ENCODE measurements at places on chromosomes 11 and 22.

DNA sequence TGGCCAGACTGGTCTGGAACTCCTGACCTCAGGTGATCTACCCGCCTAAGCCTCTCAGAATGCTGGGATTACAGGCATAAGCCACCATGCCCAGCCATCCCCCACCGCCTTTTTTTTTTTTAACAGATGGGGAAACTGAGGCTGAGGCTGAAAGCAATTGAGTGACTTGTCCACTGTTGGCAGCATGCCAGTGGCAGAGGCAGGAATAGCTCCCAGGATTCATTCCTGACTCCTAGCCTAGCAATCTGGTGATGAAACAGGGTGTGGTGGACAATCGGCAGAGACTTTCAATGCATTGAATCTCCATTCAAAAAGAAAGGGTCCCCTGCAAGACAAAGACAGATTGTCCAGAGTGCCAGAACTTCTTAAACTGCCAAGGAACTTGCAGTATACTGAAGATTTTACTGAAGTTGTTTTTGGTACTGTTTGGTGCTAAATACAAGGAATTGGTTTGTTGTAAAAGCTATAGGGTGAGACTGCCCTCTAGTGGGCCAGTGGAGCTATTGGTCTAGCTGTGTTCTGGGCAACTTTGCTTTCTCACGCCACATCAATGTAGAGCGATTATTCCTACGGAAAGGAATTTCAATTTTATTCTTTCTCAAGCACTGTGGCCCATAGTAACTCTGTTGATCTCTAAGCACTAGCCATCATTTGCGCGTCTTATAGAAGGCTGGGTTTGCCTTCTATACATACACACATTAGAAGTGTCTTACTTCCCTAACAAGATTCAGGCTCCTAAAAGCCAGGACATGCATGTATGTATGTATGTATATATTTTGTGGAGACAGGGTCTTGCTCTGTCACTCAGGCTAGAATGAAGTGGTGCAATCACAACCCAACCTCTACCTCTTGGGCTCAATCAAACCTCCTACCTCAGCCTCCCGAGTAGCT lies 21.0 kb downstream of the C22orf31 start:
- DNase-seq: peak; percentile 73

- DNase-seq: no peak
Measured at GRCh38 chr11:110272919-110273318, 23.5 kb downstream of the RDX start.

GRCh38 chr22:42780070-42780540 lies 59.4 kb upstream of the A4GALT start:
- peak; percentile 73 for DNase-seq

DNA sequence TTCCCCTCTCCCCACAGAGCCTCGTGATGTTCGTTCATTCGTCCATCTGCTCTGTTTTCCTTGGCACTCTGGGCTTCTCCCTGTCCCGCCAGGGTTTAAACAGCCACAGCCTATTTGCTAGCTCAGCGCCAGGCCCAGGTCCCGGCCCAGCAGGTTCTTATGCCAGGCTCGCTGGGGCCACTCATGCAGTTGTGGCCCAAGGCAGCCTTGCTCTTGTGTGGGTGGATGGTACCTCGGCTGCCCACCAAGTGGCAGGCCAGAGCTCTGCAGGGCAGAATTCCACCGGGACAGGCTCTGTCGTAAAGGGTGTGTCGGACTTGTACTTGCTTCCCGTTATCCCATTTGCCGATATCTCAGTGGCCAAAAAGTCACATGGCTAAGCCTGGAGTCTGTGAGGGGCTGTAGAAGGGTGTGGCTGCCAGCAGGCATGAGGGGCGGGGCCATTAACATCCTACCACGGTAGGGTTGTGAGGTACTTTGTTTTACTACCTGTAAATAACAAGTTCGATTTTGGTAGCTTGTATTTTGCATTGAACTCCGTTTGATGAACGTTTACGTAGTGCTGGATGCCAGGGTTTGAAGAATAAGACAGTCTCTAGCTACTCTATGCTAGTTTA lies 7.9 kb downstream of the FAM118A start:
- DNase-seq: no peak

- no peak for DNase-seq
Measured at GRCh38 chr11:71949034-71949433, 20.2 kb downstream of the RNF121 start.

GRCh38 chr11:105392556-105392955 lies 217.3 kb upstream of the GRIA4 start:
- DNase-seq: no peak

- no peak for DNase-seq
Measured at GRCh38 chr11:92180664-92181251, 43.9 kb upstream of the FAT3 start.

DNA sequence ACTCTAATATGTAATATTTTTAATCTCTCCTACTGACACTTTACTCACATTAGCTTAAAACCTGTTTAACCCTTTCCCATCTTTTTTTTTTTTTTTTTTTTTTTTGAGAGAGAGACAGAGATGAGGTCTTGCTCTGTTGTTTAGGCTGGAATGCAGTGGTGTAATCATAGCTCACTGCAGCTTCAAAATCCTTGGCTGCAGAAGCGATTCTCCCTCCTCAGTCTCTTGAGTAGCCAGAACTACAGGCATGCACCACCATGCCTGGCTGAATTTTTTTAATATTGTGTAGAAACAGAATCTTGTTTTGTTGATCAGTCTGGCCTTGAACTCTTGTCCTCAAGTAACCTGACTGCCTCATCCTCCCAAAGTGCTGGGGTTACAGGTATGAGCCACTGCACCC lies 37.3 kb downstream of the PAMR1 start:
- no peak for DNase-seq

DNA sequence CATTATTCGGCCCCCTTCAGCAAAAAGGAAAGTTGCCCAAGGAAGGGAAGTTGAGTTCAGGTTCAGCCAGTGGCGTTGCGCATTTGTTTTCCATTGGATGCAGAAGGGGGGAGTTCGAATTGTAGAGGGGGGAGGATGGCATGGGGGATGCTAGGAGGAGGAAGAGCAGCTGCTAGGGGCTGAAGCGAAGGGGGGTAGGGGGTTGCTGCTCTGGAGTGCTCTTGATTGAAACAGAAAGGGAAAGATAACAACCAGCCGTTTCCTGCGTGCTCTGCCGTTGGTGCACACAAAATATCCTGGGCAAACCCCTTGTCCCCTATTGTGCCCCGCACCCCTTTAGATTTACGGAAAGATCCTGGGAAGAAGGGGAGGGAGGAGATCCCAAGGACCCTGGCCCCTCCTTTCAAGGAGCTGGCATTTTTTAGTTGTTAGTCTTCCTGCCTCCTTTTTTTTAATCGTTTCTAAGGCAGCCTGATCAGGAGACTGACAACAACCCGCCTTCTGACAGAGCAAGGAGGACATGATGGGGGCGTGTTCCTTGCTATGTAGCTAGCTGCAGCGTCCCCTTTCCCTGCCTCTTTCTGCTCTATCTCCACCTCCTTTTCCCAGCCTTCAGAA lies 2.1 kb downstream of the KMT2A start:
- peak; percentile 66 for DNase-seq

DNA sequence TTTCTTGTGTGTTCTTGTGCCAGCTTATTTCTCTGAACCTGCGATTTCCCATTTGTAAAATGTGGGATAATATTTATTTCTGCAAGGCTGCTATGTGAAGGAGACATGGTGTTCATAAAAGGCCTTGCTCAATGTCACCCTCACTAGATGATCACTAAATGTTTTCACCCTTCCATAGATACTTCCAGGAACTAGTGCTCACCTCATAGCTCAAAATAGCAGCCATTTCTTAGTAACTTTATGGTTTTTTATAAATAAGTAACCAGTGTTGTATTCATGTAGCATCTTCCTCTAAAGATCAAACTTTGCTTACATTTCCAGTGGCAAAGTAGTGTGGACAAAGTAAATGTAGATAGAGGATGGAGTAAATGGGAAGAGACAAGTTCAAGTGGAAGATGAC lies 23.8 kb downstream of the SYTL2 start:
- DNase-seq: no peak

DNA sequence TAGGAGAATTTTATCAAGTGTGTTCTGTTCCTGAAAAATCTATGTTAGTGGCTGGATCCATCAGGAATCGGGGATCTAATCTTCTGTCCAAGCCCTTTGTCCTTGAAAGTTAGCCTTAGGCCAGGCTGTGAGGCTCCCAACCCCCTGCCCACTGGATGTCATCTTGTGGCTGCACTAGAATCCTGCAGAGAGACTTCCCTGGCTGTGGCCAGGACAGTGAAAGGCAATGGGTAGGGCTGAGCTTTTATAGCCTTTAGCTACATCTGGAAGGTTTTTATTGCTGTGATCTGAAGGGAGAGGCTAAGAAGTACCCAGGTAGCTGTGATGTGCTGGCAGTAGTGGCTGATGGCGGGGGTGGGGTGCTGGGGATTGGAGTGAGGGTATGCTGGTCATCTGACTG lies 2.1 kb downstream of the OAF start:
- no peak for DNase-seq

- DNase-seq: no peak
Measured at GRCh38 chr11:17653611-17654010, 65.8 kb upstream of the MYOD1 start.

GRCh38 chr11:67373648-67374570 lies 511 bp upstream of the CLCF1 start:
- peak; percentile 91 for DNase-seq

DNA sequence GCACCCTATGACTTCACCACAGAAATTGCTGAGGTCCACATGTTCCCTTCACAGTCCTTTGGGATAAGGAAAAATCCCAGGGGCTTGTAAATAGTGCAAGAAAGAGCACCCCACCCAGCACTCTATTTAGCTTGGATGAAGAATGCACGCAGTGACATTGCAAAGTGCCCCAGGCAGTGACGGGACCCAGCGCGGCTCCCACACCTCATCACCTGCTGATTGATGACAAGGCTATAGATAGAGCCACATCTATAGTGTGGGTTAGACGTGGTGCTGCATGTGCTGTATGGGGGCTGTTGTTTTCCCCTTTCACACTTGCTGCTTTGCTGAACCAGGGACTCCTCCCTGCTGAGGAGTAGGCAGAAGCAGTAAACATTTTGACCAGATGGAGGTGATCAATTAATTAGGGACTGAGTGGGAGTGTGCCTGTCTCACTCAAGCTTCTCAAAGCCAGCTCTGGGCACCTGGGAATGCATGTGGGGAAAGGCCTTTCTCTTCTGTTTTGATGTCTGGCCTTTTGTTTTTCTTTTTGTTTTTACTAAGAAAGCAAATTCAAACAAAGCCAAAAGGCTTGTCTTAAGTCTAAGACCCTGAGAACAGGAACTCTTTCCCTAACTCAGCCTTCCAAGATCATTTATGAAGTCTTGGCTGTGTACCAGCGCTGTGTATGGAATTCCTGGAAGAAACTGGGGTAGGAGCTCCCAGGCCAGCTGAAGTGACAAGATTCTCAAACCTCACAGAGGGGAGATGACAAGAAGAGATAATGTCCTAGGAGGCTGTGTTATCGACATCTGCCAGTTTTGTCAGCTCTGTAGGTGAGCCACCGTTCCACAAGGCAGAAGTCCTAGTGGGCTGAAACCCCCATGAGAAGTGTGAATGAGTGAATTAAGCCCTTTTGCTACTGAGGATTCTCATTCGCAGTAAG lies 219.7 kb downstream of the BARX2 start:
- DNase-seq: no peak

- no peak for DNase-seq
Measured at GRCh38 chr22:44361391-44362126, 48.8 kb upstream of the SHISAL1 start.

DNA sequence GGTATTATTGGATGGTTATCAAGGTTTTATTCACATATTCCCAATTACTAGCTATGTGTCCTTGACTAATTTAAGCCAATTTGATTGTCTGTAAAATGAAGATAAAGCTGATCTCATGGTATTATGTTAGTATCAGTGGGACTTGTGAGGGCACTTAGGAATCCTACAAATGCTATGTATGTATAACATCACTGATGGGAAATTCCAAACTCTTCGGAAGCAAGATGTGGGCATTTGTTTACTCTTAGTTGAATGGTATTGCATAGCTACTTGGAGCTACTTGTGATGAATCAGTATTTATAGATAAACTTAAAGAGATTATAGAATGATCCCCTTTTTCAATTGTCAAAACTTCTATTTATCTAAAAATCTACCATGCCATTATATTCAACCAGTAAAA lies 239.9 kb downstream of the CNTN5 start:
- no peak for DNase-seq

GRCh38 chr11:130623670-130624668 lies 175.5 kb downstream of the ADAMTS15 start:
- no peak for DNase-seq

- no peak for DNase-seq
Measured at GRCh38 chr11:32224580-32224979, 133.7 kb downstream of the RCN1 start.

- DNase-seq: no peak
Measured at GRCh38 chr11:1395773-1396374, 6.1 kb downstream of the BRSK2 start.

DNA sequence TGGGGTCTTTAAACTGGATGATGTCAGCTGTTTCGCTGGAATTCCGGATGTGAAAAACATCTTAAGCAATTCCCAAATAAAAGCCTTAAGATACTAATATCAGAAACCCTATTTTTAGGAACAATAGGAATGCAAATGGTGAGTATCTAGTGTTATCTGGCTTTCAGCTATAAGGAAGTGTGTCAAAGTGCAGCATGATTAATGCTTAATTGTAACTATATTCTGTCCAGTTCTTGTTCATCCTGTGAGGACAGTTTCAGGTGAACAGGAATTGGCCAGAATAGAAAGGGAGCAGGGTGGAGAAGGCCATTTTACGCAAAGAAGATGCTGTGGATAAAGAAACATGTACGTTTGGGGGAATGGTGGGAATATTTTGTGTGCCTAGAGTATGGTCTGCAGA lies 108.2 kb downstream of the RASSF10 start:
- no peak for DNase-seq

DNA sequence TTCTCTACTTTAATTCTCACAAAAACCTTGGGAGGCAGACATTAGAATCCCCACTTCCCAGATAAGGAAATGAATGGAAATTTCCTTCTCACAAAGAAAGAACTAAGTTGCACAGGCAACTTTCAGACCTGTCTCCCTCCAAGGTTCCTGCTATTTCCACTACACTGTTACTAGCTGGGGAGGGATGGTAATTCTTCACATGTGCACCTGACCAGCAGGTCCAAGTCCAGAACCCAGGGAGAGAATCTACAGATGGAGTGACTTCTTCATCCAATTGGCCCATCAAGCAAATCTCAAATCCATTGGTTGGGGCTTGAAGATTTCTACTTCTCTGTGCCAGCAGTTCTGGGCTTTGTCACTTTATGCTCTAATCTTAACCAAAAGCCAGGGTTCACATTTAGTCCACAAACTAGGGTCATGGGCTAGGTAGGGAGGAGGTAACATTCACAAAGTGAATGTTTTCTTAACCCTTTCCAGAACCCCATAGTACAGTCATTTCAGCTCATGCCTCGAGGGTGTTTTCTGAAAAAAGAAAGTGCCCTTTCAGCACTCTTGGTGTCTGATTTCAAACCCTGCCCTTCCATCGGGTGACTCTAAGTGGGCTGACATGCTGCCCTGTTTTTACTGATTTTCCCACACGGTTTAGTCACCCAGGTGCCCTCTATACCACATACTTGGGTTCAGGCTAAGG lies 2.7 kb downstream of the POU2AF1 start:
- DNase-seq: no peak

DNA sequence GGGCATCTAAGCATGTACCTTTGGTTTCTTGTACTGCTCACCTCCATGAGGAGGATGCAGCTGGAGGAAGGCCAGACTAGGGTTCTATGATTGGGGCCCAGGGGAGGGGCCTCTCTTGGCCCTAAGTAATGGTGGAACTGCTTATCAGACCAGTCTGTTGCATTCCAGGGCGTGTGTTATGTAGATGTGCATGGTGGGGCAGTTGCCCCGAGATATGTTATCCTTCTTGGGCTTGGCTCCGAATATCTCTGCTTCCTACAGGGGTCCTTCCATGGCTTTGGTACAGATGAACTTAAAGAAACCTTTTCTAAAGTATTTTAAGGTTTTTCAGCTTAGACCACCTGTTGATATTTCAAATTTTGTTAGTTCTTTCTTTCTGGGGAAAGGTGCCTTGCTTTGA lies 126.0 kb downstream of the SWAP70 start:
- DNase-seq: no peak
